AG09319 (cell line): ENCODE measurements at places on chromosomes 2 and 18.

DNA sequence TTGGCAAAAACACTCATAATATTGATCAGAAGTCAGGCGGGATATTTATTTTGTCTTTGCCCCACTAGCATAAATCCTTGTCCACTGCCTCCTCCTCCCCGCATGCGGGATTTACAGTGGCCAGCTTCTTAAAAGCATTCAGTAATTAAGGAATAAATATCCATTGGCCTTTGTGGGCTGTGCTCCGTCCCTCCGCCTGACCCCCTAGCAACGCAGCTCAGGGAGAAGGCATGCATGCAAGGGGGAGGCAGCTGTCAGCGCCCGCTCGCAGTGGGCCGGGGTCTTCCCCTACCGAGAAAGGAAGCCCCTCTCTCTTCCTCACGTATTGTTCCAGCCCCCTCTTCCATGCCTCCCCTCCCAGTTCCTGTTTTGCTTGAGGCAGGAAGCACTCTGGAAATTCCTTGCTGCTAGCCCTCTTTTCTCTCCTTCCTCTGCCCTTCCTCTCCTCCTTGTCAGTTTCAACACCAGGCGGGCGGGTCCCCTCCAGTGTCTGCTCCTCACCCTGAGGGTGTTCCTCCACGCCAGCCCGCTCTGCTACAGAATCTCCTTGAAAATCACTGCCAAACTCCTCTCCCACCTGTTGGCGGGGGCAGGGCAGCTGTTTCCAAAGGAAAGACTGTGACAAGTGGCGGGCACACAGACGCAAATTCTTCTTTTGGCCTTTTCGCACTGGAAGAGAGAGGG, 60.1 kb downstream of the GBX2 start:
- no peak for DNase-seq

DNA sequence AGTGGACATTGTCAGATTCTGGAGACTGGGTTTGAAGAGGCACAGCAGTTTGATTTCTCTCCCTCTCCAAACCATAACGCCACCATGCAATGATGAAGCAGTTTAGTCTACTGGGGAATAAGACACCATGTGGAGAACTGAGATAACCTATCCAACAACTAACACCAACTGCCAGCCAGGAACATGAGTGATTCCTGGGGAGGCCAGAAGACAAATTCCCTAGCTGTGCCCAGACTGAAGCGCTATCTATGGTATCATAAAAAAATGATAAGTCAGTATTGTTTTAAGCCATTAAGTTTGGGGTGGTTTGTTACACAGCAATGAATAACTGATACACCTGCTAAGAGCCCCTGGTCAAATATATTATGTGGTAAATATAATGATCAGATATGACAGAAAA, 129.3 kb downstream of the EXOC6B start:
- no peak for DNase-seq

- DNase-seq: peak; percentile 44
Observed at GRCh38 chr2:19235308-19235707, 123.1 kb downstream of the OSR1 start.

- DNase-seq: no peak
Observed at GRCh38 chr18:78620326-78620725, 359.3 kb upstream of the SALL3 start.

DNA sequence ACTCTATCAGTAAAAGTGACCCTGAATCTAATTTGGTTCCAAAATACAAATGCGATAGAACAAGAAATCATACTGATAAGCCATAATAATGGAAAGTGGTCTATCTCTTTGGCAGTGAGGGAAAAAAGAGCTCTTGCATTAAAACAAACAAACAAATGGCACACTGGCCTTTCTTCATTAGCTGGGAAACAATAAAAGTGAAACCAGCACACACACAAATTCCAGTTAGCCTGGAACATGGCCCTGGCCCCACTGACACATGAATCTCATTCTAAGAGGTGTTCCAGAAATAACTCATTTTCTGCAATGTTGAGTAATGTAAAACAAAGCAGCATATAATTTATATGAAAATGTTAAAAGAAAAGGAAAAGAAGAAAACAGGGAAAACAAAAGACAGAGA, 79.3 kb upstream of the TGFA start:
- no peak for DNase-seq

DNA sequence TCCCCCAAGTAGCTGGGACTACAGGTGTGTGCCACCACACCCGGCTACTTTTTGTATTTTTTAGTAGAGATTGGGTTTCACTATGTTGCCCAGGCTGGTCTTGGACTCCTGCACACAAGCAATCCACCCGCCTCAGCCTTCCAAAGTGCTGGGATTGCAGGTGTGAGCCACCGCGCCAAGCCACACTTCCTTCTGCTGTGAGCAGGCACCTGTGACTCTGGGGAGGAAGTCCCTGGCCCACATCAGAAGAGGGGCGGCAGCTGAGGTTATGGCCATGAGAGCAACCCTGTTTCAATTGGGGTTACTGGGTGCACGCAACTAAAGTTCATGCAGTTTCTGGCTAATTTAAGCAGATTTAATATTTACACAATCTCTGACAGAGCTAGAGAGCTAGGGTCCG, 91.0 kb downstream of the PLB1 start:
- no peak for DNase-seq

GRCh38 chr2:23563673-23564614, 179.0 kb downstream of the KLHL29 start:
- DNase-seq: peak; percentile 58

DNA sequence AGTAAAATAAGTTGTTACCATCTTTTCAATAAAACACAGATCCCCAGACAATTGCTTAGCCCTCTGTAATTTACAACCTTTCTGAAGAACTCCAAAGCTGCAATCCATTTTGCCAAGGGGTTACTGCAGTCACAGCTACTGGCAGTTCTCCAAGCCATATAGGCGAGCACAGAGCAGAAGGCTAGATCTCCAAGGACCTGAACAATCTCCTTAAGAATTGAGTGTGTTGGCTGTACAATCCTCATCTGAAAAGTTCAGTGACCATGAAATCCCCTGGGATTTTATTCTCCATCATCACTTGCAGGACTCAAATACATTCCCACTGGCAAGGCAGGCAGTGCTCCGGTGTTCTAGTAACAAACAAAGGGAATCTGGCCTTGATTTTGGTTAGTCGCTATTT, 103.9 kb upstream of the LRP1B start:
- DNase-seq: no peak

DNA sequence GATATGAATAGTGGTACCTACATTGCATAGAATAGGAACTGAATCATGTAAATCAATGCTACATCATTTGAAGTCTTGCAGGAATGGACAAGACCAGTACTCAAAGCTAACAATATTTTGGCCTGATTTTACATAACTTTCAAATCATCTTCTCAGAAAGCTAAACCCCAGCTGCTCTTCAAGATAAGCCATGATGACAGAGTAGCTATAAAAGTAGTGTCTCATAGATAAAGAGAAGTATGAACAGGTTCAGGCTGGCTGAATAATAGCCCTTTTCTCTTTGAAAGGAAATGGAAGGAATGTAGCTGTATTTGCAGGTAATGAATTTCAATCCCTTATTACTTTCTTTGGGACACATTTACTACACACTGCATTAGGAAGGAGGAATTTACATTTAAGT, 28.2 kb downstream of the TSPYL6 start:
- no peak for DNase-seq

DNA sequence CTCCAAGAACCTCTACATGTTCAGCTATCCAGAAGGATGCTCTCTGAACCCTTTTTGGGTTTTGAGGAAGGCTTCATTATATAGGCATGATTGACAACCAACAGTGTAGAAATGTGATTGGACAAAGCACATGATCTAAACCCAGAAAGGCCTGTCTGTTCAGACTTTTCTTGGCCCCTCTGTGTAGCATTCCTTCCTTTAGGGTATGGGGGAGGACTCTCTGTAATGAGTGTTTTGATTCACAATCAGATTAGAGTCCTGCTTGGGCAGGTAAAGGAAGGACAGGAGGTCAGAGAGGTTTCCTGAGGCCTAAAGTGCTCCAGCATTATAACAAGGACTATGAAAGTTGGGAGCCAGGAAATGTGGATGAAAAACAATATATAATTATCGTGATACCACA, 13.6 kb downstream of the GULP1 start:
- DNase-seq: no peak

DNA sequence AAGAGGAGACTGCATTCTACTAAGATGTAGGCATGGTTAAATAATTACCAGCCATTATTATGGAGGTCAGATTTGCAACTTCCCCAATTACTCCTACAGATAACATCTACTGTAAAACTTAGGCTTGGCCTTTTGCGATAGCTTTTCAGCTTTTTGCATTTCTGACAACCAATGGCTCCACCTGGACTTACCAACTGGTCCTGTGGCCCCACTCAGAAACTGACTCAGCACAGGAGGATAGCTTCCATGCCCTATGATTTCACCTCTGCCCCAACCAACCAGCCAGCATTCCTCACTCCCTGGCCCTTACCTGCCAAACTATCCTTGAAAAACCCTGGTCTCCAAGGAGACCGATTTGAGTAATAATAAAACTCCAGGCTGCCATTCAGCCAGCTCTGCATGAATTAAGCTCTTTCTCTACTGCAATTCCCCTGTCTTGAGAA, 28.2 kb downstream of the TUBB6 start:
- no peak for DNase-seq

GRCh38 chr18:76346490-76347130, 148.4 kb downstream of the ZNF516 start:
- DNase-seq: no peak

DNA sequence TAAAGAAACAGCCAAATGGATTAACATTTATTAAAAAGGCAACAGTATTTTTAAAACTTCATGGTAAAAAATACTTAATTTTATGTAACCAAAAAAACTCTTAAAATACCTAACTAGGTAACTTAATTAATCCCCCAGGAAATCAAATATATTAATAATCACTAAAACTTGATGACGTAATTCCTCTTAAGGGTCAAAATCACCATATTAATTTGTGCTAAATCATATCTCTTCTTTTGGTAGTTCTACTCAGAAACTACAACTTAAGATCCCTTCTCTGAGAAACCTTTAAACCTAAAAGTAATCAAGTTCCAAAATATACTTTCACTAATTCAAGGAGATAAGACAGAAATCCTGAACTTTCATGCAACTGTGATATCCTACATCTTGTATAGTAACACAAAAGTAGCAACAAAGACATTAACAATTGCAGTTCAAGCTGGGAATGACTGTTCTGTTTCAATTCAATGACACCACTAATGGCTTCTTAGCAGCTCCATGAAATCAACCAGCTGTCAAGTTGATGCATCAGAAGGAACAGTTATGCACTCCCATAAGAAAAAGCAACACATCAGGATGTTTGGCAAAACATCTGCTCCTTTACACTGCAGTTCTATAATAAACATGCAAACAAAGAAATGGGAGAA, 4.0 kb downstream of the BAZ2B start:
- no peak for DNase-seq

DNA sequence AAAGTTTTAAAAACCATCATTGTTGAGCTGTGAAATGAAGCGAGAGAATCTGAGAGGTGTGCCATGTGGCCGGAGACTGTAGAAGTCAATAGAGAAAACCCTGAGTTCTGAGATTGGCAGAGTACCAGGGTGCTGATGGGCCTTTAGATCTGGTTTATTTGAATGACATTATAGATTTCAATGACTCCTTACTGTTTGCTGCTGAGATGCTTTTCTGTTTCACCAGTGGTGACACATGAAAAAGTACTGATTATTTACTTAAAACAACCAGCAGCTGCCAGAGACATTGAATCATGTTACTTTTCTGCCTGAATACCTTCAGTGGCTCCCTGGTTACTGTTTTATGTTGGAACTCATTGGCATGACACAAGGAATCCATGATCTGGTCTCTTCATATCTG, 602.7 kb upstream of the ZNF804A start:
- no peak for DNase-seq

GRCh38 chr2:43424262-43425207, 171.3 kb downstream of the THADA start:
- DNase-seq: no peak

DNA sequence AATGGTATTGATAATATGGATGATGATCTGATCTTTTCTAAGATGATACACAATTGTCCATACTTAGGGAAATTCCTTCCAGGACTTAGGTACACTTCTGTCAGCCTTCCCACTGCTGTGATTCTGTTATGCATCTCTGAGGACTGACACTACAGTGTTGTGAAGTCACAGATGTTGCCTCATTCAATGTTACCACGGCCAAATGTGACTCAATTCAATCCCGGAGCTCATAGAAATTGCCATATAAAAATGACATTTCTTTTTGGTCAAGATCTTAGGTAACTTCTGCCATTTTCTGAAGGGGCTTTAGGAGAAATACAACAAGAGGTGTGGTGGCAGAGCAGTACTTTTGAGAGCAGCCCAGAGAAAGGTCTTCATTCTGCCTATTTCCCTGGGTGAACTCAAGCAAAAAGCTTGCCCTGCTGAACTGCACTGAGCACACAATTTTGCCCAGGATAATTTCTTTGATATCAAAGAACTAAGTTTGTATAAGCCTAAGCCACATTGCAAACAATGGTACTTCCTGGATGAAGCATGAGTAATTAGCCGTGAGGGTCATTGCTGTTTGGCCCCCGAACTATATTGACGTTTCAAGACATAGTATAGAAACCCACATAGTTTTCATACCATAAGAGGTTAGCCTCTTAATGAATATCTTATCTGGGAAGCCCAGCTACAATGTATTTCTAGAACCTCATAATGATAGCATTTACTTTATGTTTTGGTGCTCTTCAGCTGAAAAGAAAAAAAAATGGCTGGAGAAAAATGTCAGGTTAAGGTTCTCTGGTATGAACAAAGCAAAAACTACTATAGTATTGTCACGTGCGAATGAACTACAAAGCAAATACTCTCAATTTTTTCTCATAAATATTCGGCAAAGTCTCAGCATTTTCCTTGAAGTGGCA, 437.4 kb downstream of the MEIS1 start:
- DNase-seq: no peak

- peak; percentile 75 for DNase-seq
Observed at GRCh38 chr2:18910843-18911242, 321.5 kb upstream of the NT5C1B start.

DNA sequence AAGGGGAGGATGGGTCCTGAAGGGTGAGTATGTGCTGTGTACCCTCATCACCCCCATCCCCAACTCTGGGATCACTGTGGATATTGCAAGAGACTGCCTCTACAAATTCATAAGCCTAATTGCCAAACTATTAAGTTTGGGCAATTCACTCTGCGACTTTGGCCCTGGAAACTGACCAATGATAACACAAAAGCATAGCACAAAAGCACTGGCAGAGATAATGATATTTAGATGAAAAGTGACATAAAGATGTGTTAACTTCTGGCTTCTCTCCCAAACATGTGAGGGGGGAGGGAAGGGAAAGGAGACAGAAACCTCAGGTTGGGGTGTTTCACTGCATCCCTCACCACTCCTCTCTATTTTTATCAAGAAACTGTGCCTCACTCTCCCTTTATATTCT, 150.3 kb downstream of the SATB2 start:
- DNase-seq: no peak

GRCh38 chr2:172179045-172179701, 76.5 kb upstream of the DLX2 start:
- DNase-seq: no peak

- DNase-seq: no peak
Observed at GRCh38 chr2:150513647-150514046, 26.2 kb upstream of the RND3 start.

- DNase-seq: no peak
Observed at GRCh38 chr2:230759481-230760167, 47.0 kb downstream of the CAB39 start.

GRCh38 chr18:24366328-24366727, 31.3 kb downstream of the OSBPL1A start:
- no peak for DNase-seq

- DNase-seq: no peak
Observed at GRCh38 chr18:79548077-79548450, 131.5 kb upstream of the CTDP1 start.
